ENCODE measurements at places on chromosomes 1 and 21.

DNA sequence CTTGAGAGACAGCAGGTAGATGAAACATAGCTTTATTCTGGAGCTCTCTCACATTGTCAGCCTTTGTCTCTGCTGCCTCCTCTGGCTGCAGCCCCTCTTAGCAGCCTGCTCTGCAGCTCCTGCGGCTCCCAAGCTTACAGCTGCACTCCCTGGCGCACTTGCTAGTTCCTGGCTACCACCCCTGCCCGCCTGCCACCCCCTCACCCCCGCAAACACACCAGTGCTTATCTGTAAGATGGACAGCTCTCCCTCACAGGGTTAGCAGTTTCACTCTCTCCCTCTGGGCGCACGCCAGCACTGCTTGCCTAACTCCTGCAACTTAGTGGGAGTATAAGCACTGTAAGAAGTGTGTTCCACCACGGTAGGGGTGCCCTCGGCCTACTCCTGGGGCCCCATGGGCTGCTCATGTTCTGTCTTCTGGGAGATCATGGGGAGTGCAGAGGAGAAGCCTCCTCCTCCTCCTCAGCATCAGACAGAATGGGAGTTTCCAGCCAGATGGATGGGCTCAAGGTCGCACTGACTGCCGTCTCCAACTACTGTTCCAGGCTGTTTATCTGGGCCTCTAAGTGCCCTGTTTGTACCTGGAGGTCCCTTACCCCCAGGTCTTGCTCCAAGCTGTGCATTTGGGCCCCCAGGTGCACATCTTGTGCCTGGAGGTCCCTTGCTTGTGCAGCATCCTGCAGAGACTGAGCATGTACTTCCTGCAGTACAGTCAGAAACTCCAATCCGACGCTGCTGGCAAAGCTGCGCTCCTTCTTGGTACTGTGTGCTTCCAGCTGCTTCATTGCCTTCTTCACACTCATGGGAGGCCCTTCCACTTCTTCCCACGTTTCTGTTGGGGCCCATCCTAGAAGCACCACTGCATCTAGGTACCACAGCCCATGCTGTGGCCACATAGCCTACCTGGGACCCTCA, 1388.1 kb downstream of the AMY1C start:
- DNase-seq: peak; percentile 41

GRCh38 chr1:228265167-228265566, 57.3 kb downstream of the OBSCN start:
- DNase-seq: no peak

DNA sequence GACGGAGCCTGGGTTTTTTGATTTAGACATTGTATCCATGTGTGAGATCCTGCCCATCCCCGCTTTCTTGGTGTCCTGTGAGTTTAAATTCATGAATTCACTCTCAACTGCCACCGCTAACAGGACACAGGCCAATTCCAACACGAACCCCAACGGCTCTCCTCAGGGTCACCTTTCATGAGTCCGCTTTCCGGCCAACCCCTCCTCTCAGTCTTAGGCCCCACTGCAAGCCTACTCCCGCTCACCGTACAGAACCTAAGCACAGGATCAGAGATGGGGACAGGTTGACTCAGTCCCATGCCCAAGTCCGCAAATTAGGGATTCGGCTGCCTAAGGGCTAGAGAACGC, 238 bp upstream of the SCP2 start:
- no peak for DNase-seq

- DNase-seq: no peak
These were observed 54.1 kb downstream of the DSCAM start for GRCh38 chr21:40792691-40793456.

DNA sequence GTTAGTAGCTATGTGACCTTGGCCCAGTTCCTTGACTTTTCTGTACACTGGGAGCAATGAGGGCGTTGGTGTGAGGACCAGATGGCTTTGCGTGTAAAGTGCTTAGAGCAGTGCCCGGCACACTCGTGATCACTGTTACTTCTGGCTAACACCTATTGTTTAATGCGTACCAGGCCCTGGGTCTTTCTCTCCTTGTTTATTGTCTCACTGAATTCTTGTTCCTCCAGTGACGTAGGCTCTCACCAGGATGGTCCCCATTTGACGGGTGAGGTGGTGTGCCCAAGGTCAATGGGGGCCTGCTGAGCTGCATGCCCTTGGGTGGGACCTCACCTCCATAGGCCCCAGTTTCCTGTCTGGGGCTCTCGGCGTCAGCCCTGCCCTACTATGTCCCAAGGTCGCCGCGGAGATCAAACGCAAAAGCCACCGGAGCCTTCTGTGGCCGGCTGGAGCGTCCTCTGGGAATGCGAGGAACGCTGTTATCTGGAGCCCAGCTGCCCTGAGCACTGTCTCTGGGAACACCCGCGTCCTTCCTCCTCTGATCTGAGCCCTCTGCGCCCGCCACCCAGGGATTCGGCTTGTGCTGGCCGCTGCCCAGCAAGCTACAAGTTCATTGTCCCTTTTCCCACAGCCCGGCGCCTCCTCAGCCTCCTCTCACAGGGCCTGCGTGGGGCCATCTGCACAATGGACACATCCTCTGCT, 28.9 kb downstream of the ALPL start:
- no peak for DNase-seq

DNA sequence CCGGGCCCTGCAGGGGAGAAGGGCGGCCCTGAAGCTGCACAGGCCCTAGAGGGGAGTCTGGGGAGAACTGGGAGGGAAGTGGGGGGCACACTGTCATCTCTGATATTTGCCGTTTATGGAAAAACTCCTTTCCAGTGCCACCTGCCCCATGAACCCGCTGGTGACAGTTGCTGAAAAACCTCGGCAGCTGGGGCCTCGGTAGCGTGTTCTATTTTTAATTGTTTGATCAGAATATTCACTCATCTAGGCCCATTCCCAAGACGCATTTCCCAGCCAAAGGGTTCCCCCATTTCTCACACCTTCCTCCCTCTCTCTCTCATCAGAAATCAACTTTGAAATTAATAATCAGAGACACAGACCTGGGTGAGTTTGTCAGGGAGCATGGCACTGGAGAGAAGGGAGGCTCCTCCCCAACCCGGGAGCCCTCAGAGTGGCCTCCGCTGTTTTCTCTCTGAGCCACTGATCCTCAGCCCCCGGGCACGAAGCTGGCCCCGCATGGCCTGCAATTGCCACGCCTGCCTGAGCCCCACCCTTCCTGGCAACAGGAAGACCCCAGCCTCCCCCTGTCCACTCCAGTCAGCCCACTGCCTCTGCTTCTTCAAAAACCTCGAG, 111.1 kb downstream of the CASZ1 start:
- DNase-seq: no peak

GRCh38 chr1:96472471-96472870, 249.1 kb upstream of the PTBP2 start:
- no peak for DNase-seq

GRCh38 chr1:99707535-99708142, 58.8 kb downstream of the FRRS1 start:
- DNase-seq: peak; percentile 54

DNA sequence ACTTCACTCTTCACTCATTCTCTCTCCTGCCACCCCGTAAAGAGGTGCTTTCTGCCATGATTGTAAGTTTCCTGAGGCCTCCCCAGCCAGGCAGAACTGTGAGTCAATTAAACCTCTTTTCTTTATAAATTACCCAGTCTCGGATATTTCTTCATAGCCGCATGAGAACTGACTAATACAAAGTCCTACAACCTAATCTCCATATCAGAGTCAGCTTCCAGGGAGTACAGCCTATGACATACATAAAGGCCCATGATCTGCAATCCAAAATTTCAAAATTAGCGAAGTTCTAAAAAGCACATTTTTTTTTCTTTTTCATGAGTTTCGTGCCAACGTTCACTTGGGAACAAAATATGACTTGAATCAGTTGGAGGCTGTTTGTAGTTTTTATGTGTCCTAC, 256.9 kb upstream of the DUSP10 start:
- no peak for DNase-seq

DNA sequence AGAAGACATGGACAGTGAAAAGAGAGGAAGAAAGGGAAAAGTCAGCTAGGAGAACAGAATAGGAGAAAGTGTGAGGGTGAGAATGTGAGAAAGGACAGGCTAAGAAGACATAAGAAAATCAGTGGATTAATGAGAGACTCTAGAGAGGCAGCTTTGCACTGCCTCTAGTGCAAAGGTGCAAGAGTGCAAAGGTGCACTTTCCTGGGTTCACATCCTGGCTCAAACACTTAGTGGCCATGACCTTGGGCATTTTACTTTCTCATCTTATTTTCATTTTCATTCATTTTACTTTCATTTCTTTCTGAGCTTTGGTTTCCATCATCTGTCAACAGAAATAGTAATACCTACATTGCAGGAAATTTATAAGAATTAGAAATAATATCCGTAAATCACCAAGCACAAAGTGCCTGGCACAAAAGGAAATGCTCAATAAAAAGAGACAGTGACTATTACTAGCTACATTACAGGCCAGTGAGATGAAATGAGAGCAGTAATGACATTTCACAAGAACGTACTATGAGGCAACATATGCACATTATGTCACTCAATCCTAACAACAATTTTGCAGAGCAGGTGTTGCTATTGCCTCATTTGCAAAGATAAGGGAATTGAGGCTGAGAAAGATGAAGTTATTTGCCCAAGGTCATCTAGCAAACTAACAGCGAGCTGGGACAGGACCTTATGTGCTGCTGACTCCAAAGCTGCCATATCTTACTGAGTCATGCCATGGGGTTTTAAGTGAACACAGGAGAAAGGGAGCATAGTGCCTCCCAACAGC, 107.0 kb upstream of the TLR5 start:
- no peak for DNase-seq

DNA sequence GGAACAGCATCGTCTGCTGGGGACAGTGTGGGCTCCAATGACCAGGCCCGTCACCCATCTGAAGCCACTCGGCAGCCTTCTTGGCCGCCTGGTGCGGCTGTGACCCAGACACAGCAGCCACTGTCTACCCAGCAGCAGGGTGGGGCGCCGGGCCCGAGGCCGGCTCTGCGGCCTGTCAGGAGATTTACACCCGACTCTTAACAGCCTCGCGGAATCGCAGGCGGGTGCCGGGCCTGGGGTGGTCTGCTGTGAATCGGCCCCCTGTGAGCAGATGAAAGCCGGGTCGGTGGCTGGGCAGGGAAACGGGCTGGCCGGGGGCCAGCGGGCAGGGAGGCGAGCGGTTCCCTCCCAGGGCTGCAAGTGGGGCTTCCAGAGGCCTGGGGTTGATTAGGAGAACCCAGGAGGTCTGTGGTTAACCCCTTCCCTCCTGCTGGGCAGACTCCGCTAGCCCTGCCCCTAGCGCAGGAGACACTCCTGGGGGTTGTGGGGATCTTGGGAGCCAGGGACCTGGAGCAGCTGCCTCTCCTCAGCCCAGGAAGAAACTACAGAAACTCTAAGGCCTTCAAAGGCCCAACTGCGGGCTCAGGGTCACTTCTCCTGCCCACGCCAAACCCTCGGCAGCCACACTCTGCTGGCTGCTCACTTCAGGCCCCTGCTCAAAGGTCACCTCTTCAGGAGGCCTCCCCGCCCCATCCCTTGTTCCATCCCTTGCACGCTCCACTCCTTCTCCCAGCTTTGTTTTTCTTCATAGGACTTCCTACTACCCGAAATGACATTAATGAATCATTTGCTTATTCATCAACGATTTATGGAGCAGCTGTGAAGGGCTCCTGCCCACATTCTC, 15.6 kb downstream of the RUNX3 start:
- DNase-seq: peak; percentile 81

DNA sequence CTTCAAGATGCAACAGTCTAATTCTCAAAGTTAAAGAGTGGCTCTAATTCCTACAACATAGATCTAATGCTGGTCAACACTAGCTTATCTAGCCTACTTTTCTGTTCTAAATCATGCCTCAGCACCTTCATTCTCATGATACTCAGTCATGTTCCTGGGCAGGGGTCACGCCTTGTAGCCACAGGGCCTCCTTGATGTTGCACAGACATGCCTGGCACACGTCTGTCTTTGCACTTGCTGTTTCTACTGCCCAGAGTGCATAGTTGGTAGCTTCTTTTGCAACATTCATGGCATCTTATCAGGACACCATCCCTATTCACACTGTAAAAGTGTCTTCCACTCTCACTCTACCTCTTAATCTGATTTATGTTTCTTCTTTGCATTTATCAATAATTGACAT, 76.6 kb downstream of the TBX15 start:
- DNase-seq: no peak

DNA sequence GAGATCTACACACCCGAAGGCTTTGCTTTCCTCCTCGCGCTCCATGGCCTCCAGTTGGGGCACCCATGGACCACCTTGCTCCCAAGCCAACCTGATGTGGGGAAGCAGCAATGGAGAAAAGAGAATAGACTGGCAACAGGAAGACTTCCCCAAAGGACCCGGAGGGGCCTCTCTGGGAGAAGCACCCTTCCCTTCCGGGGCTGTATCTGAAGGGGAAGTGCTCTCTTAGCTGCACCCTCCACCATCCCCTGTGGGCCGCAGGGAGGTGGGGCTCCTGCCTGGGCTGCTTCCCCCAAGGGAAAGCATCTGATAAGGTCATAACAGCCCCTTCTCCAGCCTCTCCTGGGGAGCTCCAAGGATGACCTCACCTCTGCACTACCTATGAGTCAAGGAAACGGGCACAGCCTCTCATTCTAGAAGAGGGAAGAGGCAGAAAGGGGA, 100.2 kb downstream of the RIPK4 start:
- DNase-seq: no peak

DNA sequence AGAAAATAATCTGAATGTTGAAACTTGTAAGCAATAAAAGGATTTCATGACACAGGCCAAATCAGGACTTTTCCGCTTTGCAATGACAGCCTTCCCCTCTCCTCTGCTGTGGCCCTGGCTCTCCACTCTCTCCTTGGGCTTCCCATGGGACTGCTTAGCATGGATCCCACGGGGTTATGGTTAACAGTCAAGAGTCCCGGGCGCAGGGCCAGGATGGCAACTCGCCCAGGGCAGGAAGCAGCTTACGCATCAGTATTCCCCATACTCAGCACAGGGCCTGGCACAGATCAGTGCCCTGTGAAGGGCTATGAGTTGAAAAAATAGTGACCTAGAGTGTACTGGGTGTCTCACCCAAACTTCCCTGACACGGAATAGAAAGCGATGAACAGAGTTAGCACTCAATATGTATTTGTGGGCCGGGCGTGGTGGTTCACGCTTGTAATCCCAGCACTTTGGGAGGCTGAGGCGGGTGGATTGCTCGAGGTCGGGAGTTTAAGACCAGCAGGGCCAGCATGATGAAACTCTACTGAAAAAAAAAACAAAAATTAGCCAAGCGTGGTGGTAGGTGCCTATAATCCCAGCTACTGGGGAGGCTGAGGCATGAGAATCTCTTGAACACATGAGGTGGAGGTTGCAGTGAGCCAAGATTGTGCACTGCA, 29.1 kb upstream of the GRHL3 start:
- DNase-seq: no peak

All from Peyer's patch (tissue), 4 donors.